Suprapubic skin (tissue), 4 donors: ENCODE measurements at places on chromosomes 1 and 21.

GRCh38 chr1:61338899-61339298 lies 256.5 kb downstream of the NFIA start:
- DNase-seq: no peak

- DNase-seq: no peak
Measured at GRCh38 chr1:168005529-168005928, 68.7 kb upstream of the MPC2 start.

- no peak for DNase-seq
Measured at GRCh38 chr1:84781946-84782771, 91.9 kb upstream of the SSX2IP start.

DNA sequence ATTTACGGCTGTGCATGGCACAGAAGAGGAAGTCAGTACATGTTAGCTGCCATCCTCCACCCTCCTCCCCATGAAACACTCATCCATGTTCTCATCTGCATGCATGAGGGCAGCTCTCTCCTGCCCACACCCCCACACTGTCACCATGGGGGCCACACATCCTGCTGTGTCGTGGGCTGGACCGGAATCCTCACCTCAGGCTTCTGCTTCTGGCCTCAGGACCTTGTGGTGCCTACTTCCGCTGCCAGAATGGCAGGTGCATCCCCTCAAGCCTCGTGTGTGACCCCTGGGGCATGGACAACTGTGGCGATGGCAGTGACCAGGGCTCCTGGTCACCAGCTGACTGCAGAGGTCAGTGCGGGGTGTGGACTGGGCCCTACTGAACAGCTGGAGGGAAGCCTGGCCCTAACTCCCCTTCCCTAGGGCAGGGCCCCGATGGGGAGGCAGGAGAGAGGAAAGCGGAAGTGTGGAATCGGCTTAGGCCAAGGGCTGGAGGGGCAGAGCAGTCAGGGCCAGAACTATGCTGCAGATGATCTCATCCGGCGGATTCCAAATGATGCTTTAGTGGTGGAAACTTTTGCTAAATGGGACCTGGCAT lies 3.8 kb downstream of the LDLRAD2 start:
- no peak for DNase-seq

GRCh38 chr1:201126832-201127754 lies at the start of gene ASCL5:
Gene ASCL5, minus strand, starts transcription at chr1:201127184. Its CDS starts 11,812 bp downstream, at chr1:201115372.
- no peak for DNase-seq

DNA sequence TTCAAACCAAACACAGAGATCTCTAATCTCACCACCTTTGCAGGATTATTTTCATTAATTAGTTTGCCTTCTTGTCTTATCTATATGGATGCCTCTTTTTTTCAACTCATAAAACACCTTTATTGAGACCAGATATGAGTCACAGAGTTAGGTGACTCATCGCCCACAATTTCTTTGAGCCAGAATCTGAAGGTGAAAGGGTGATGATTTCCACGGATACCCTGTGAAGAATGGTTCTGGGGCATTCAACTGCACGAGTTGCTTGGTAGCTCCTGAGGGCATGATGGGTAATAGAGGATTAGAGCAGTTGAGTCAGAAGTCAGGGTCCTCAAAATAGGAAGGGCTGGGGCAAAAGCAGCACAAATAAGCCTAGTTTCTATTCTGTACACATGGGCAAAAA lies 128.2 kb downstream of the TBX19 start:
- no peak for DNase-seq

DNA sequence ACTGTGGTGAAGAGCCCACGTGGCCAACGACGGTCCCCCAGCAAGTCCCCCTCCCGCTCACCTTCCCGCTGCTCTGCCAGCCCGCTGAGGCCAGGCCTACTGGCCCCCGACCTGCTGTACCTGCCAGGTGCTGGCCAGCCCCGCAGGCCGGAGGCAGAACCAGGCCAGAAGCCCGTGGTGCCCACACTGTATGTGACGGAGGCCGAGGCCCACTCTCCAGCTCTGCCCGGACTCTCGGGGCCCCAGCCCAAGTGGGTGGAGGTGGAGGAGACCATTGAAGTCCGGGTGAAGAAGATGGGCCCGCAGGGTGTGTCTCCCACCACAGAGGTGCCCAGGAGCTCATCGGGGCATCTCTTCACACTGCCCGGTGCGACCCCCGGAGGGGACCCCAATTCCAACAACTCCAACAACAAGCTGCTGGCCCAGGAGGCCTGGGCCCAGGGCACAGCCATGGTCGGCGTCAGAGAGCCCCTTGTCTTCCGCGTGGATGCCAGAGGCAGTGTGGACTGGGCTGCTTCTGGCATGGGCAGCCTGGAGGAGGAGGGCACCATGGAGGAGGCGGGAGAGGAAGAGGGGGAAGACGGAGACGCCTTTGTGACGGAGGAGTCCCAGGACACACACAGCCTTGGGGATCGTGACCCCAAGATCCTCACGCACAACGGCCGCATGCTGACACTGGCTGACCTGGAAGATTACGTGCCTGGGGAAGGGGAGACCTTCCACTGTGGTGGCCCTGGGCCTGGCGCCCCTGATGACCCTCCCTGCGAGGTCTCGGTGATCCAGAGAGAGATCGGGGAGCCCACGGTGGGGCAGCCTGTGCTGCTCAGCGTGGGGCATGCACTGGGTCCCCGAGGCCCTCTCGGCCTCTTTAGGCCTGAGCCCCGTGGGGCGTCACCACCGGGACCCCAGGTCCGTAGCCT lies 46.8 kb downstream of the TRIM11 start:
- DNase-seq: no peak

DNA sequence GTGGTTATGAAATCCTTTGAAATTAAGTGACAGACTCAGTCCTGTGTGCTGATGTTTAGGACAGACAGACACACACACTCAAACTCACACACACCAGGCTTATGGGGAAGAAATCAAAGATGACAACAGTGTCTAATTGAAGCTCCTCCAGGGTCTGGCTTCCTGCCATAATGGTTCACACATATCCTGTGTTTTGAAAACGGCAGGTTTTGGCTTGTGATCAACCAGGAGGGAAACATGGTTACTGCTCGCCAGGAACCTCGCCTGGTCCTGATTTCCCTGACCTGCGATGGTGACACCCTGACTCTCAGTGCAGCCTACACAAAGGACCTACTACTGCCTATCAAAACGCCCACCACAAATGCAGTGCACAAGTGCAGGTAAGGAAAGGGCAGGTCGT lies 4.6 kb downstream of the MTARC1 start:
- DNase-seq: no peak

- DNase-seq: no peak
Measured at GRCh38 chr1:163094589-163094988, 25.4 kb downstream of the RGS4 start.

DNA sequence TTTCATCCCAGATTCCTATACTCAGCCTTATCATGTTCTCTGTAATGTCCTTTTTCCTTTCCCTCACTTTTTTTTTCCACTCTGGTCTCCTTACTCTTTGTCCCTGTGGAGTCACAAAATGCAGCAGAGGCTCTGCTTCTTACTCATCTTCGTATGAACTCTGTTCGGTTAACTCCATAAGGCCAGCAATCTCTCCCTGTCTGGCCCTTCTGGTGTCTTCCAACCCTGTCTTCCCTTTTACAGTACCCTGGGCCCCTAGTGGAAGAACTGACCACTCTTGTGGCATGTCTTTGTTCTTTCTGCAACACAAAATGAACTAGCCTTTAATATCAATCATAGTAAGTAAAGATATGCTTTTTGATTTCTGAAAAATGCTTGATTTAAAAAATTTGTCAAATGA lies 7.1 kb downstream of the CD101 start:
- DNase-seq: no peak

DNA sequence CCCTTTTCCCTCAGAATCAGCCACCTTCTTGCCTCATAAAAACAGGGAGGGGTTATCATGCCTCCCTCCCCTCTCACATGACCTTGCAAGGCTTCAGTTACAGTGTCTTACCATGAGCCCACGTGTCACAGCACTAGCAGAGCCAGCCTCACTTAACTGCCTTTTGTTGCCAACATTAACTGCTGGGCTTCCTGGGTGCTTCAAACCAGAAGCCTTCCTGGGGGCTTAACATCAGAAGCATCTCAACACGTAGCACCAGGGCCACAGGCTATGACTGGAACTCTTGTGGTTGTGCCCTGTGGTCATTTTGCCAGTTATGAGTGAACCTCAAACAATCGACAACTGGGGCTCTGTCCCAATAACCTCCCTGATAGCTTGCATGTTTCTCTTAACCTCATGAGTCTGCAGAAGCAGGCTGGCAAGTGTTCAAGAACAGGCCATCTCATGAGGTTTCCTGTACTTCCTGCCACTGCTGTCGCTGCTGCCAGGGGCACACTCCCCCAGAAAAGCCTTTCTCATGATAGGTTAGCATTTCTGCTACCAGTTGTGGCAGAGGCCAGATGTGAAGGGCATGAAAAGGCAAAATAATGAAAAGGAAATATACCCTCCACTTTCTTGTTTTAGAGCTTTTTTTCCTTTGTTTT lies 132.2 kb downstream of the GLUL start:
- peak; percentile 83 for DNase-seq
